ENCODE measurements at places on chromosomes 12 and 14. TPM values are rescaled to one million over a fixed set of nuclear protein-coding genes. Genes with fewer than 3 reads are reported as not detected.

The PIK3C2G gene
- total RNA-seq = not detected

The PROX2 gene
- total RNA-seq = not detected

The NID2 gene
- 138 TPM for total RNA-seq

The OR4K13 gene
- not detected for total RNA-seq

The MMP14 gene
- total RNA-seq = 580 TPM
